Hypothalamus (tissue), 51 donors: ENCODE measurements at places on chromosomes 2 and 18.

DNA sequence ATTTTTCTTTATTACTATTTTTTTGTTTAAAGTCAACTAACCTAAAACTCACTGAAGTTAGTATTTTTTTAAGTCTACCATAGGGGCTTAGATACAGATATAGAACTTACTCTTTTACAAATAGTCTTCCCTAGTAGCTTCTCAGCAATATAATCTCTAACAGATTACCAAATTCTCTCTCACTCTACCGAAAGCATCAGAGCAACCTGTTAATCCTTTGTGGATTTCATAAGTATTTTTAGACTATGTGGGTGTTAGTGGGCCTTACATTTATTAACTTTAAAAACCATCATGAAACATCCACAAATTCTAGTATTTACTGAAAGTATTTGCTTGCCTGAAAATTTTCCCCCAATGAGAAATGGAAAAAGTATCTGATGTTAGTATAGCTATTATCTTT is 84.6 kb upstream of the TFPI start:
- no peak for DNase-seq

- DNase-seq, result peak; percentile 19
Observed at GRCh38 chr2:102736410-102737409, 25.1 kb upstream of the TMEM182 start.

DNA sequence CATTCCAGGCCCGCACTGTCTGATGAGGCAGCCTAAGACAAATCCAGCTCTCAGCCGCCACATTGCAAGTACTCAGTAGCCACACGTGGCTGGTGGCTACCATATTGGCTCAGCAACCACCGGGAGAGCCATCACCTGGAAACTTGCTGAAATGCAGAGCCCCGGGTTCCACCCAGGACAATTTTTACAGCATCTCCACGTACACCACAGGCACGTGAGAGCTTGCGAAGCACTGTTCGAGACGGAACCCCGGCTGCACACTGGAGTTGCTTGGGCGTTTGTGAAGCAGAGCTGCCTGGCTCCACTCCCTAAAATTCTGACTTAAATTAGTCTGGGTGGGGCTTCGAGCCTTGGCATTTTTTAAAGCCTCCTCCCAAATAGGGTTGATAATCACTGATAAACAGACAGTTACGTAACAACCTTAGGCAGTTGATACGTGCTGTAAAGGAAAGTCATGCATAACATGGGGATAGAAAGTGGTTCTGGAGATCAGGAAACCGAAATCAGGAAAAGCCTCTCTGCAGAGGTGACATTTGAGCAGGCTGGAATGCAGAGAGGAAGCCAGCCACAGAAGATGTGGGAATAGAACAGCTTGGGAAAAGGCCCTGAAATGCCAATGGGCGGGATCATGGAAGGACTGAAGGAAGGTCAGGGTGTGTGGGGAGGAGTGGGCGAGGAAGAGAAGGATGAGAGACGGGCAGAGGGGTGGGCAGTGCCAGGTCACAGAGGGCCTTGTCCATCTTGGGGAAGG is 6.2 kb downstream of the ASAP2 start:
- DNase-seq, result no peak

- no peak for DNase-seq
Observed at GRCh38 chr2:63665846-63666475, 77.2 kb downstream of the MDH1 start.

DNA sequence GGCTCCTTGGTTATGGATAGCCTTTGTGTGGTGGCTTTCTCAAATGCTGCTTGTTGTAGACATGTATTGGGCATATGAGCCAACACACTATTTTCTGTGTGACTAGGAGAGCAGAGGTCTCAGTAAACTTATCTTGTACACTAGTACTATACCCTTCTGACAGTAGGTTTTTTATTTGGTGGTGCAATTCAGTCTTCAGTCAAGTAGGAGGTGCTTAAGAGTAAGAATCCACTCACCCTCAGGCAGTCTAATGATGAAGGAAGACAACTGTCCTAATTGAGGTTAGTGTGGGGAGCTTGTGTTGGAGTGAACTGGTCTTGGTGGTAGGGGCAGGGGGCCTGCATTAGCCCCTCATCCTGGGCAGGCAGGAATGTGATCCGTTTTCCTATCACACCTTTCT is 164.0 kb downstream of the SLC4A10 start:
- DNase-seq, result no peak

DNA sequence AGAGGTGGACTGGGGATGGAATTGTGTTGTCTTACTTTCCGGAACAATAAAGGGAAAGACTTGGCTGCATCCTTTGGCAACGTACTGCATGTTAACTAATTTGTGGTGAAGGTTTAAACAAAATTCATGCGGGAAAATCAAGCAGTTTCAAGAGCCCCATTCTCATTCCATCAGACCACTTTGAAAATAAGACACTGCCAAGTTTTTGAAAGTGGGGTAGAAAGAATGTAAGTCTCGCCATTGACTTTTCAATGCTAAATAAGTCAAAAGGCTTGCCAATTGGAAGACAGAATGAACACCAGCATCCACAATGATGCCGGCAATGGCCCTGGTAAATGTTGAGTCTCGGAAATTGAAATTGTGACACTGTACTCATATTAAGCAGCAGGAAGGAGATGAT is 322.0 kb downstream of the RND3 start:
- DNase-seq, result no peak

DNA sequence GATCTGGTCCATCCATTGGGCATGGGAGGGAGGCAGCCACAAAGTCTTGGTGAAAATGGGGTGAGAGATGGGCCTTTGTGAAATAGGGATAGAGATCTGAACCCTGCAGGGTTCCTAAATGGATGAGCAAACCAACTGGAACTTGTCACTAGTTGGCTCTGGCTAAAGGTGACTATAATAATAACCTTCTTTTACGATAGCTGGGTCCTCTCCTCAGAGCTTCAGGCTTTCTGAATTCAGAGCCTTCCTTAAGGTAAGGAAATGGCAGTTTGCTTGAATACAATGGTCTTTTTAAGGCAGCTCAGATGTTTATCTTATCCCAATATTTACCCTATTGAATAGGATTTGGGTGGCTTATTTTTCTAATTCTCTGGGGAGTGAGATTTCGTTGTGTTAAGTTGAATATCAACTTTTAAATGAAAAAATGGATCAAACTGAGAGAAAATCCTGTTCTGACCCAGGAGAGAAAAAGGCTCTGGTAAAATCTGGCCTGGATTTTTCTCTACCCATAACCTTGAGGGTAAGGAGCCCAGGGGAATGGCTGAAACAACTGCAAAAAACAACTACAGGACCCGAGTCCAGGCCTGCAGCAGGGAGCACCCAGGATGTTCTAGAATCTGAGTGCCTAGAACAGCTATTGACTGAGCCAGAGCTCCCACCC is 61.1 kb upstream of the CXCR4 start:
- no peak for DNase-seq

GRCh38 chr2:17544256-17544655 is 3.8 kb downstream of the VSNL1 start:
- DNase-seq, result no peak

- DNase-seq, result no peak
Observed at GRCh38 chr2:102206666-102207341, 20.0 kb downstream of the IL1RL2 start.

- DNase-seq, result no peak
Observed at GRCh38 chr2:218476676-218477075, 57.8 kb downstream of the VIL1 start.

GRCh38 chr2:45881970-45882581 is 230.6 kb downstream of the PRKCE start:
- no peak for DNase-seq

- DNase-seq, result no peak
Observed at GRCh38 chr2:47019961-47020681, 104.5 kb upstream of the MCFD2 start.

- no peak for DNase-seq
Observed at GRCh38 chr2:63000801-63001200, 49.8 kb upstream of the OTX1 start.

- no peak for DNase-seq
Observed at GRCh38 chr2:209125291-209125690, 298.6 kb upstream of the MAP2 start.

DNA sequence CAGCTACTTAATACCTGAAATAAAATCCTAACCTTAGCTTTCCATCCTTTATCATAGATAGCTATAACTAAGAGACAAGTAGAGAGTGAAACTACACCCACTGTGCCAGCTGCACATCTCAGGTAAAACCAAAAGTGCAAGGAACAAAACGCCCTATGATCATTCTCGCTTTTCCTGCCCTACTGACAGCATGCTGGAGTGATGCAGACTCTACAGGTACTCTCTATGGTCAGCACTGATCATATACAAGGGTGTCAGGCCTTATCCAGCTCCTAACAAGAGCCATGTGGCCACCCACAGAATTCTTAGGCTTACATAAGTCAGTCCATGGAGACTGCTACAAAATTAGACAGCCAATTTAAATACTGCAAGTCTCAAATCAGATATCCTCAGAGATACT is 45.6 kb downstream of the REV1 start:
- DNase-seq, result no peak

- no peak for DNase-seq
Observed at GRCh38 chr2:165874445-165875039, 79.0 kb downstream of the TTC21B start.

DNA sequence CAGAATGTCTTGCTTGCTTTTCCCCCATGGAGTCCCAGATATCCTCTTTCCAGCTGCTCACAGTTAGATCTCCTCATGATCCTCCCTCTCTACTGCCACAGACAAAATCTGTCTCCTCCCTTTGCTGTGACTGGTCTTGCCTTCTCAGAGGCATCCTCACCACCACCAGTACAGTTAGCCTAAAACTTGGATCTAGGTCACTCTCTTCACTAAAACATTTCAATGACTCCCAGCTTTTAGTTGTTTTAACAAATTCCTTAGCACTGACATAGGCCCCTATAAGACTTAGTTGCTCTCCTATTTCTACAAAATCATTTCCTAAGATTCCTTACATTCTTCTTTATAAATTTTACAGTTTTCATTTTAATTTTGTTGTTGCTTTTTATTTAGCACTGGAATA is 734.2 kb upstream of the CHAC2 start:
- DNase-seq, result no peak

- no peak for DNase-seq
Observed at GRCh38 chr2:15152382-15152781, 408.8 kb downstream of the NBAS start.
